ENCODE measurements at places on chromosomes 7 and 10.
A peak's percentile ranks its signal among the peaks of the same experiment; 100 is the strongest.

- DNase-seq: no peak
These were observed 18.0 kb upstream of the RET start for GRCh38 chr10:43058716-43059335.

- no peak for DNase-seq
These were observed 78.9 kb downstream of the GFRA1 start for GRCh38 chr10:116194061-116194460.

- DNase-seq: no peak
These were observed 352.2 kb downstream of the PRPF18 start for GRCh38 chr10:13938950-13939349.

DNA sequence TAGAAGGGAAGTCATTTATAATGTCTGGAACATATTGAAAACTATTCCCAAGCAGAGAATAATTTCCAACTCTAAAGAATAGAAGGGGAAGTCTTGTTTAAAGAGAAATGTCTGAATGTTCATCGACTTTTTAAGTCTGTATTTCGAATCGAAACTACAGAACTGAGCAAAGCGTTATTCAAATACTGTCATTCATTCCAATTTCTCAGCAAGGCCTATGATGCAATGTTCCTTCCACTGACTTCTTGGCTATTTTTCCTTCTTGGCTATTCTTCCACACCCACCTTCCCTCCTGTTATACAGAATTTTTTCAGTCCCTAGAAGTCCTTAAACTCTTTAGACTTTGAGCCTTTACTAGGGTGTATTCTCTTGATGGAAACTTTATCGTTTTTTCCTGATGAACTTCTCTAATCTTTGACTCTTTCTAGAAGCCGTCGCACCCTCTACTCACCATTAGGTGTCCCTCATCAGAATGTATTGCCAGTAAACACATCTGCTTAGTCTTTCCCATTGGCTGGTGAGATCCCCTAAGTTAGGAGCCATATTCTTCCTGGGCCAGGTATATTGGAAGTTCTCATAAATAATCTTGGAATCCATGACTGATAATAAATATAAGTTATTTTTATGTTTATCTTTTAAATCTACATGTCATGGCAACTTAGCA, 235.7 kb upstream of the CCDC6 start:
- DNase-seq: no peak

GRCh38 chr7:144691240-144691639, 144.6 kb downstream of the TPK1 start:
- DNase-seq: no peak

GRCh38 chr7:122518488-122518887, 180.4 kb downstream of the RNF133 start:
- DNase-seq: no peak

GRCh38 chr7:2508327-2509215, 11.0 kb upstream of the LFNG start:
- DNase-seq: peak; percentile 37

GRCh38 chr10:126101325-126101724, 205.0 kb downstream of the FANK1 start:
- no peak for DNase-seq

DNA sequence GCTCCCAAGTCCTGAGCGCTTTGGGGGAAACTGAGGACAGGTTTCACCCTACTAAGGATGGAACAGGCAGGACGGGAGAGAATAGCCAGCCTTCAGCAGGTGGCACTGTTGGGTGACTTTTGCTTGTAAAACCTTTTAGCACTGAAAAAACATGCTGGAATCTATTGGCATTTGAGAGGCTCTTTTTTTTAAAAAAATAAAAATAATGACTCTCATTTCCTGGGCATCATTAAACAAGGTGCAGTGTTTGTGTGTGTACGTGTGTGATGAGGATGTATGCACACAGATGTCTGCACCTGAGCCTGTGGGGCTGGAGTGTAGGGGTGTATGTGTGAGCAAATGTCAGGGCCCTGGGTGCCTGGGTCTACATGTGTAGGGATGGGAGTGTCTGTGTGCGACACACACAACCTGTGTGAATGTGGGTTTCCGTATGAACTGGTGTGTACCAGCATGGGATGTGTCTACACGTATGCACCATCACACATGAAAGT, 177.9 kb downstream of the RPS24 start:
- peak; percentile 56 for DNase-seq

GRCh38 chr10:130542761-130543160, 406.6 kb downstream of the GLRX3 start:
- DNase-seq: no peak

DNA sequence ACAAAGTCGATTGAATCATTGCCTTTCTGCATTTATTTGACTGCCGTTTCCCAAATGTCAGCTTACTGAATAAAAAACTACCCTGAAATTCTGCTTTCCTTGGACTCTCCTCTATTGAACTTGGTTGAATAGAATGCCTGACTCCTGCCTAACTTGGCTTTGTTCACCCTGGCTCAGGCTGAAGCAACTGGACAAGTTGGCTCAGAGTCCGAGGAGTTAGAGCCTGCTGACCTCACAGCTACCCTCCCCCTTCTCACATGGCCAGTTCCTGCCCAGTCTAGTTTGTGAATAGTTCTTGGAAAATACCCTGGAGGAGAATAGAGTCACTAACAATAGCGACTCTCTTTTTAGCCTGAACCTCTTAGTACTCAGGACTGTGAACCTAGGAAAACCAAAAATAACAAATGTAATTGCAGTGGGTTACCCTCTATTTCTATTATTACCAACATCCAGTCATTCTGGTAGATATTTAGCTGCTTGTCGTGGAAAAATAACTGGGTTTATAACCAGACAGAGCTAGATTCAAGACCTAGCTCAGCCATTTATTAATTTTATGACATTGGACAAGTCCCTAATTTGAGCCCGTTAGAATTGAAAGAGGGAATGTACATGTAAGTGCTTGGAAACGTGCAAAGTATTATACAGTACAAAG, 17.3 kb upstream of the NRBF2 start:
- DNase-seq: peak; percentile 100

- DNase-seq: no peak
These were observed 109.1 kb upstream of the PPIF start for GRCh38 chr10:79238158-79238520.

DNA sequence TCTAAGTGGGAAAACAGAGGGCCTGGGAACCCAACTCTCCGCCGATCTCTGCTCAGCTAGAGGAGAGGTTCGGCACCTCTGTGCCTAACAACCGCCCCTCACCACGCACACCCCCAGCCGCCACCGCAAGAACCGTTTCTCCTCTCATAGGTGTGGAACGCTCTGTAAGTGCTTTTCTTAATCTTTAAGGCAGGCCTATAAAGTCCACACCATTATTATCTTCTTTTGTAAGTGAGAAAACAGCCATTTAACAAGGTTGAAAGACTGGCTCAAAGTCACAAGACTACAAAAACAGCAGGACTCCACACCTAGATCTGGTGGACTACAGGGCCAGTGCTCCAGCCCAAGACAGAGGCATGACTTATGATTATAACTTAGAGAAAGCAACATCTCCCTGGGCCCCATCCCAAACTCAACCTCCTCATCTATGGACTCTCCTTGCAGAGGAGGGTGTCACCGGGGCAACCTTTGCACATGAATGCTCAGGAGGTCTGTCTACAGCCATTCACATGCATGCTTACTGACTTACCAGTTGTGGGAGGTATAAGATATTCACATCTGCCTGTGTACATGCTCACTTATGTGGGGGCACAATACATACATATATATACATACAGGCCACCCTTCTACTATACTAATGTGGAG, 7.9 kb upstream of the NKX2-3 start:
- DNase-seq: no peak

- no peak for DNase-seq
These were observed 232.8 kb downstream of the KCNMA1 start for GRCh38 chr10:77404810-77405209.

GRCh38 chr7:90850066-90850465, 253.9 kb downstream of the CDK14 start:
- no peak for DNase-seq

DNA sequence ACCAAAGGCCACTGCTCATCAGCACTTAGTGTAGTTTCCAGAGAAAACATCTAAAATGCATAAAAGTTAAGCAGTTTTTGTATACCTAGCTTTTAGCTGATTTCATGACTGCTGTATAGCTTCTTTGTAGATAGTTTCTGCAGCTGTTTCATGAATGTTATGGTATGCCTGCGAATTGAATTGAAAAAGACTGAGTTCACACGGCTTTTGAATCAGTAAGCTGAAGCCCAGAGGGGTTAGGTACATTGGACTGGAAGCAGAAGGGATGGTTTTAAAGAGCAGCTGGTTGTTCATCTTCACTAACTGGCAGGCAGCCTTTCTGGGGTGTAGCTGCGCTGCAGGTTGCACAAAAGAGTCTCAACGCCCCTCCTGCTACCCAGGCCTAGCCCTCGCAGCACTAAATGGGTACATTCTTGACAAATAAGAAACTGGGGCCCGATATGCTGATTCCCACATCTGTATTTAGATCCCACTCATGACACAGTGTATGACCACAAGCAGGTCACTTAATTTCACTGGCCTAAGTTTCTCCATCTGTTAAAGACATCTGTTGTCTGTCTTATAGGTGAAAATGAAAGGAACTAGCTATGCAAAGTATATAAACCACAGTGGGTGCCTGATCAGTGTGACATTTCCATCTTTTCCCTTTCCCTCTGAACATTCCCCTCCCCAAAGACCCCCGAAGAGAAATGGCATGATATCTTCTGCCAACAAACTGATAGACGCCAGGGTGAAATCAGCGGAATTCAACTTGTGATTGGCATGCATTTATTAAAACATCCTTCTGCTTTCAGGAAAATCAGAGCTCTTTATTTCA, 85.9 kb upstream of the AGBL3 start:
- DNase-seq: no peak

GRCh38 chr7:96962221-96962885, 43.0 kb upstream of the DLX6 start:
- peak; percentile 75 for DNase-seq

- no peak for DNase-seq
These were observed 5.8 kb upstream of the GGCT start for GRCh38 chr7:30510124-30511075.

- no peak for DNase-seq
These were observed 34.9 kb downstream of the ASAH2 start for GRCh38 chr10:50216418-50216817.
